NCI-H2171 treated with DMSO at 0.1 percent for 48 hours (cell line): ENCODE measurements at places on chromosomes 4 and X.

GRCh38 chrX:4994855-4995254 lies 1233.8 kb downstream of the NLGN4X start:
- DNase-seq: no peak

DNA sequence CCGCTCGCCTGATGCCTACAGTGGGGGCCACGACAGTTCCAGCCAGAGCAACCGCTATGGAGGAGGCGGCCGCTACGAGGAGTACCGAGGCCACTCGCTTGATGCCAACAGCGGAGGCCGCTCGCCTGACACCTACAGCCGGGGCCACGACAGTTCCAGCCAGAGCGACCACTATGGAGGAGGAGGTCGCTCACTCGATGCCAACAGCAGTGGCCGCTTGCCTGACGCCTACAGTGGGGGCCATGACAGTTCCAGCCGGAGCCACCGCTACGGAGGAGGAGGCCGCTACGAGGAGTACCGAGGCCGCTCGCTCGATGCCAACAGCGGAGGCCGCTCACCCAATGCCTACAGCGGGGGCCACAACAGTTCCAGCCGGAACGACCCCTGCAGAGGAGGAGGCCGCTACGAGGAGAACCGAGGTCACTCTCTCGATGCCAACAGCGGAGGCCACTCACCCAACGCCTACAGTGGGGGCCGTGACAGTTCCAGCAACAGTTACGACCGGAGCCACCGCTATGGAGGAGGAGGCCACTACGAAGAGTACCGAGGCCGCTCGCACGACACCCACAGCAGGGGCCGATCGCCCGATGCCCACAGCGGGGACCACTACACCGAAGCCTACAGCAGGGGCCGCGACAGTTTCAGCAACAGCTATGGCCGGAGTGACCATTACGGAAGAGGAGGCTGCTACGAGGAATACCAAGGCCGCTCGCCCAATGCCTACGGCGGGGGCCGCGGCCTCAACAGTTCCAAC lies 2.5 kb downstream of the RBMXL3 start:
- DNase-seq: no peak

- no peak for DNase-seq
Observed at GRCh38 chr4:140110542-140111215, 43.3 kb downstream of the MAML3 start.

DNA sequence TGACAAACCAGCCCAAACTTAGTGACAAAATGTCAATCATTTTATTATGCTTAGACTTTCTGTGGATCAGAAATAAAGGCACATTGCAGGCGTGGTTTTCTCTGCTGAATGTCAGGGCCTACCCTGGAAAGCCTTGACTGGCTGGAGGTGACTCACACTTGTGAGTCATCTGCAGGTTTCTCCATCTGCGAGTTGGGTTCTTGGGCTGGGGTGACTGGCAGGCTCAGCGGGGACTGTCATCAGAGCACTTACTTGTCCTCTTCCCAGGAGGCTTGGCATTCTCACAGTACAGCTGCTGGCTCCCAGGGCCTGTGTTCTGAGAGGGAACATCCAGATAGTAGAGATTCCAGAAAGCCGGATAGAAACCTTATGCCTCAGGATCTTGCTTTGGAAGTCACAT lies 153.8 kb upstream of the AGA start:
- DNase-seq: no peak

- no peak for DNase-seq
Observed at GRCh38 chr4:20735931-20736330, 35.7 kb downstream of the PACRGL start.
